ENCODE measurements at places on chromosomes 5 and 9. TPM values are rescaled to one million over a fixed set of nuclear protein-coding genes. Genes with fewer than 3 reads are reported as not detected.

BRINP1 gene
- total RNA-seq: 1.4 TPM

PFN3 gene
- total RNA-seq: not detected

PTRH1 gene
- 12.1 TPM for total RNA-seq

MSH3 gene
- total RNA-seq: 6.6 TPM

GRCh38 chr5:136279314-136279713 lies 86.0 kb downstream of the TRPC7 start:
- no peaks in the 10 kb centered on the region for H3K4me1 ChIP-seq
- no peak overlapping the region for H3K27ac ChIP-seq
- no peaks in the 10 kb centered on the region for H3K27me3 ChIP-seq
- H3K36me3 ChIP-seq: no peaks in the 10 kb centered on the region
- H3K4me3 ChIP-seq: no peak overlapping the region
- DNase-seq: no peak

DNA sequence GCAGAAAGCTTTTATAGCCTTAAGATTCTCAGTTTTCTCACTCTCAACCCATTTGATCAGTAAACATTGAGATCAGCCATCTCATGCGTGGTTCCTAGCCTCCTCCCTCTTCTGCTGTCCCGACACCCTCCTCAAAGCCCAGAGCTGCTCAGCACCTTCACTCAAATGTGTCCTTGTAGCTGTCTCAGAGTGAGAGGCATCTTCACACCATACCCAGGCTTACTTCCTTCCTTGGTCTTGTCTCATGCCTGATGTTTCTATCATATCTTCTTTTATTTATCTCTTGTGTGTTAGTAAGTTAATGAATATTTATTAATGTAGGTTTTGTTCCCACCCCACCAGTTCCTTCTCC lies 72.4 kb upstream of the SNX2 start:
- H3K27ac ChIP-seq: no peak overlapping the region
- H3K4me1 ChIP-seq: no peaks in the 10 kb centered on the region
- DNase-seq: no peak
- no peaks in the 10 kb centered on the region for H3K36me3 ChIP-seq

DNA sequence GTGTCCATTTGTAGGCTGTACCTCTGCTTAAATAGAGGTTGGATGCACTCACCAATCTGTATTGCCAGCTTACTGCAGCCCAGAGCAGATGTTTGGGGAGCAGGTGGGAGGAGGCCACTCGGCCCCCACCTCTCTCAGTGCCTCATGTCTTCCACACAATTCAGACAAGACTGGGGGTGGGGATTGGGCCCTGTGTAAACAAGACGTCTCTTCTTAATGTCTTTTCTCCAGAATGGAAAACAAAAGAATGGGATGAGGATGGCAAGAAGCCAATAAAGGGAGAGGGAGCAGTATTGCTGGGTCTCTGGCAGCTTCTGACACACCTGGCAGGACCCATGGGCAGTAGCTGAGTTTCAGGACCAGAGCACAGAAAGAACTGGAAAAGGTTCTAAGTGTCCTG lies 64.9 kb downstream of the SIL1 start:
- no peak overlapping the region for H3K27ac ChIP-seq
- H3K36me3 ChIP-seq: no peaks in the 10 kb centered on the region
- no peak overlapping the region for H3K4me3 ChIP-seq
- no peak for DNase-seq
- no peaks in the 10 kb centered on the region for H3K27me3 ChIP-seq
- H3K4me1 ChIP-seq: peaks cover 21% of the 10 kb centered on the region

- H3K4me3 ChIP-seq: no peak overlapping the region
- no peaks in the 10 kb centered on the region for H3K27me3 ChIP-seq
- DNase-seq: no peak
- H3K4me1 ChIP-seq: peaks cover 29% of the 10 kb centered on the region
These were observed 4.5 kb downstream of the DCAF12 start for GRCh38 chr9:34121996-34122395.

GRCh38 chr5:149636861-149637246 lies 55.6 kb downstream of the ARHGEF37 start:
- H3K27me3 ChIP-seq: no peaks in the 10 kb centered on the region
- no peak overlapping the region for H3K4me3 ChIP-seq
- no peak for DNase-seq
- peaks cover 4% of the 10 kb centered on the region for H3K36me3 ChIP-seq
- H3K4me1 ChIP-seq: peaks cover 71% of the 10 kb centered on the region

- no peaks in the 10 kb centered on the region for H3K36me3 ChIP-seq
- DNase-seq: no peak
- H3K4me3 ChIP-seq: no peak overlapping the region
- peak overlapping the region; percentile 16 for H3K27ac ChIP-seq
These were observed 209.5 kb upstream of the S1PR3 start for GRCh38 chr9:88781628-88782391.

DNA sequence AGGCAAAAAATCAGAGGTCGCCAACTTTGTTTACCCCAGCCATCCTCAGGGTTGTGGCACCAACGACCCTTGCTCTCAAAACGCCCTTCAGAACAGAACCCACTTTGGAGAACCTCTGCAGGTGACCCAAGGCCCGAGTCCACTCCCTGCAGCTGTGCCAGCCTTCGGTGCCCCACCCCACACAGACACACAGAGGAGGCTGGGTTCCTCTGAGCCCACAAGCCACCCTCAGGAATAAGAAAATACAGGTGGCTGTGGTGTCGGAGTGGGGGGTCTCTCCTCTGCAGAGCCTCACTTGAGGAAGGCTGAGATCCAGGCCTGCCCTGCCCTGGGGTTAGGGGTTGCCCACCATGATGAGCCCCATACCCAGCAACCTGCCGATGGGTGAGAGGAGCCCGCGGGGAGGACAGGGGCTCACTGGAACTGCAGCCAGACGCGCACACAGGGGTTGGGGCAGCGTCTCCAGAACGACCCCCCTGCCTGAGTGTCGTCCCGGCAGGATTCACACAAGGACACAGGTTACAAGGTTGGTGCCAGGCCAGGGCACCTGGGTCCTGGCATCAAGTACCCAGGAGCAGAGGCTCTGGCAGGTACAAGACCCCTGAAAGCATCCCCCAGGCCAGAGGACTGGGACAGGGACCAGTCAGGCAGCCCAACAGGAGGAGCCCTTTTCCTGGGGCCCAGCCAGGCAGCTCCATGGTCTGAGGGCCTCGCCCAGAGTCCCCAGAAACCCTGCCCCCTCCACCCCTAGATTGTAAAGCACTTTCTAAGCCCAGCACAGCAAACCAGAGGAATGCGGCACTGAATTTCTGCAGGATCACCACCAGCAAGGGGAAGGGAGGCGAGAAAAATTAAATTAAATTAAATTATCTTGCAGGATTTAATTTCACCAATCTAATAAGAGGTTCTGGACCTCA lies 40.0 kb downstream of the NACC2 start:
- DNase-seq: no peak
- H3K4me1 ChIP-seq: peaks cover 33% of the 10 kb centered on the region
- no peaks in the 10 kb centered on the region for H3K36me3 ChIP-seq
- H3K4me3 ChIP-seq: no peak overlapping the region
- H3K27me3 ChIP-seq: peaks cover 11% of the 10 kb centered on the region

Measured in esophagus squamous epithelium (tissue), 5 donors.